ENCODE measurements at places on chromosomes 7 and 10.

GRCh38 chr7:2037808-2038522 lies 194.8 kb downstream of the MAD1L1 start:
- no peak for DNase-seq

GRCh38 chr7:159098424-159098786 lies 46.3 kb downstream of the VIPR2 start:
- no peak for DNase-seq

DNA sequence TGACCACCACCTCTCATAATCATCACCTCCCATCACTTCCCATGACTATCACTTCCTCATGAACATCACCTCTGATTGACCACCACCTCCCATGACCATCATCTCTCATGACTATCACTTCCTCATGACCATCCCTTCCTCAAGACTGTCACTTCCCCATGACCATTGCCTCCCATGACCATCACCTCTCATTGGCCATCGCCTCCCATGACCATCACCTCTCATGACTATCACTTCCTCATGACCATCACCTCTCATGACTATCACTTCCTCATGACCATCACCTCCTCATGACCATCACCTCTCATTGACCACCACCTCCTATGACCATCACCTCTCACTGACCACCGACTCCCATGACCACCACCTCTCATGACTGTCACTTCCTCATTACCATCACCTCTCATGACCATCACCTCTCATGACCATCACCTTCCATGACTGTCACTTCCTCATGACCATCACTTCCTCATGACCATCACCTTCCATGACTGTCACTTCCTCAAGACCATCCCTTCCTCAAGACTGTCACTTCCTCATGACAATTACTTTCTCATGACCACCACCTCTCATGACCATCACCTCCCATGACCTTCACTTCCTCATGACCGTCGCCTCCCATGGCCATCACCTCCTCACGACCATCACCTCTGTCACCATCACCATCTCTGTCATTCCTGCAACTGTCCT lies 51.6 kb downstream of the PDGFA start:
- DNase-seq = no peak

GRCh38 chr10:62112300-62112699 lies 156.3 kb downstream of the RTKN2 start:
- no peak for DNase-seq

DNA sequence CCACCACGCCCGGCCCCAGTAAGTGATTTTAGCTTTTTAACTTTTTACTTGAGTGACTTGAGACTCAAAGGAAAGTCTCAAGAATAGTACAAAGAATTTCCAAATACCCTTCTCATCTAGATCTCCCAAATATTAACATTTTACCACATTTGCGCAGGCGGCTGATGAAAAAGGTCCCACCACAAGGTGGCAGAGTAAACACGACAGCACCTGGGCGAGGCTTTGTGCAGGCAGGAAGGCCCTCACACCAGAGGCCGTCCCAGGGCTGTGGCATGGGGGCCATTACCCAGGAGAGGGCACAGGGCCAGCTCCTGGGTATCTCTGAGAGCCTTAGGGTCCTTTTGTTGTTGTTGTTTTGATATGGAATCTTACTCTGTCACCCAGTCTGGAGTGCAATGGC lies 50.0 kb upstream of the WIPI2 start:
- no peak for DNase-seq

DNA sequence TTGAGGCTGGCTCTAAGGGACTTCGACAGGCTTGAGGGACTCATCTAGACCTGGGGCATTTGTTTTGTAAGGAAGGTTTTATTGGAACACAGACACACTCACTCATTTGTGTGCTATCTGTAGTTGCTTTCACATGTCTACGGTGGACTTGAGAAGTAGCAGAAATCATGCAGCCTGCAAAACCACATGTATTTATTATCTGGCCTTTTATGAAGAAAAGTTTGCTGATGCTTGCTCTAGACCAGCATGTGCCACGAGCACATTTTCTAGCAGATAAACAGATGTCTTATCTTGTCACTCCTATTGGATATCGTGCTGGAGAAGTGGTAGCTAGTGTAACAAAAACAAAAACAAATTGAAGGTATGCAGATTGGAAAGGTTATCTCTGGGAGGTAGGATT lies 9.8 kb downstream of the UPP1 start:
- DNase-seq = no peak

DNA sequence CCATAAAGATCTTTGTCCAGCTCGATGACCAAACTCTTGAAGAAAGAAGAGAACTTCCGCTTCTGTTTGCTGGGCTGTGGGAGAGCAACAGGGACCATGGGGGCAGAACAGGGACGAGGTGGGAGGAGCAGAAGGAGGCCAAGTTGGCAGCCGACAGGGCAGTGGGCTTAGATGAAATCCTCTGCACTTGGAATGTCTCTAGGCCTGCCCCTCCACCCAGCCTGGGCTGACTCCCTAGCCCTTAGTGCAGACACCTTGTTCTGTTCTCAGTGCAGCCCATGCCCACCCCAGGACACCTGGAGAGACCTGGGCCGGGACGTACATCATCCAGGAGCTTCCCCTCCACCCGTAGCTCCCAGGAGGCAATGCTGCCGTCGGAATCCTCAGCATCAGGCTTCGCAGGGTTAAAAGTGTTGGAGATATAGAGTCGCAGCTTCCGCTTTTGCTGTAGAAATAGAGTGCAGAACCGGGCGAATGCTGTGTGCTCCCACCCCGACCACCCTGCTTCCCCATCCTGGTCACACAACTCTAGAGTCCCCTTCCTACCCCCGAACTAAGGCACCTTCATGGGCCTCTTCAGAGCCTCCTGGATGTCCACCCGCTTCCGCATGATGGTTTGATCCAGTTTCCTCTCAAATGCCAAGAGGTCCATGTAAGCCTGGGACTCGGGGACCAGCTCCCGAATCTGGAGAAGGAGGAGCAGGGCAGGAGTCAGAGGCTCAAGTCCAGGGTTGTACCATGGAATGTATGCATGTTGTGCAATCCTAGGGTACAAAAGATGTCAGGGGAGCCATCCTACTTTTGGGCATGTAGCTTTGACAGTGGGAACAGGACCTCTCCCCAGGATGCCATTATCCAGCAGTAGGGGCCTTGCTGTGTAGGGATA lies 6.1 kb downstream of the SMARCD3 start:
- no peak for DNase-seq

GRCh38 chr7:97021747-97022490 lies 2.7 kb downstream of the DLX5 start:
- DNase-seq = no peak

- DNase-seq = no peak
Measured at GRCh38 chr7:129089521-129090212, 34.8 kb upstream of the TNPO3 start.

- no peak for DNase-seq
Measured at GRCh38 chr7:79199961-79200360, 253.5 kb downstream of the MAGI2 start.

DNA sequence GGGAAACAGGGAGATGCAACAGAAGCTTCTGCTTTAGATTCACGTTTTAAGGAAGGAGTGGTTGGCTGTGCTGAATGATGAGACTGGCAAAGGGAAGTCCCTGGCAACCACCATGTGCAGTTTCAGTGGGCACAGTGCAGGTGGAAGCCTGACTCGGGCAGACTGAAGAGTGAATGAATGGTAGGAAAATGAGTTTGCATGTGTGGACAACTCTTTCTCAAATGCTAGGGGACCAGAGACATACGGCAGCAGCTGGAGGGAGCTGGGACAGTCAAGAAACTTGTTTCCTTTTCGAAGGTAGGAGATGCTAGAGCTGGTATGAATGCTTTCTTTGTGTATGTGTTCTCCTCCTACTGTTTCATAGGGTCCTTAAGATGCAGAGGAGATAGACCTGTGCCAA lies 29.0 kb downstream of the PODXL start:
- DNase-seq = no peak

GRCh38 chr10:92822060-92822634 lies 26.2 kb upstream of the EXOC6 start:
- no peak for DNase-seq

GRCh38 chr7:85454904-85455303 lies 268.0 kb upstream of the SEMA3D start:
- DNase-seq = no peak

- no peak for DNase-seq
Measured at GRCh38 chr10:18743926-18744325, 84.7 kb downstream of the ARL5B start.

DNA sequence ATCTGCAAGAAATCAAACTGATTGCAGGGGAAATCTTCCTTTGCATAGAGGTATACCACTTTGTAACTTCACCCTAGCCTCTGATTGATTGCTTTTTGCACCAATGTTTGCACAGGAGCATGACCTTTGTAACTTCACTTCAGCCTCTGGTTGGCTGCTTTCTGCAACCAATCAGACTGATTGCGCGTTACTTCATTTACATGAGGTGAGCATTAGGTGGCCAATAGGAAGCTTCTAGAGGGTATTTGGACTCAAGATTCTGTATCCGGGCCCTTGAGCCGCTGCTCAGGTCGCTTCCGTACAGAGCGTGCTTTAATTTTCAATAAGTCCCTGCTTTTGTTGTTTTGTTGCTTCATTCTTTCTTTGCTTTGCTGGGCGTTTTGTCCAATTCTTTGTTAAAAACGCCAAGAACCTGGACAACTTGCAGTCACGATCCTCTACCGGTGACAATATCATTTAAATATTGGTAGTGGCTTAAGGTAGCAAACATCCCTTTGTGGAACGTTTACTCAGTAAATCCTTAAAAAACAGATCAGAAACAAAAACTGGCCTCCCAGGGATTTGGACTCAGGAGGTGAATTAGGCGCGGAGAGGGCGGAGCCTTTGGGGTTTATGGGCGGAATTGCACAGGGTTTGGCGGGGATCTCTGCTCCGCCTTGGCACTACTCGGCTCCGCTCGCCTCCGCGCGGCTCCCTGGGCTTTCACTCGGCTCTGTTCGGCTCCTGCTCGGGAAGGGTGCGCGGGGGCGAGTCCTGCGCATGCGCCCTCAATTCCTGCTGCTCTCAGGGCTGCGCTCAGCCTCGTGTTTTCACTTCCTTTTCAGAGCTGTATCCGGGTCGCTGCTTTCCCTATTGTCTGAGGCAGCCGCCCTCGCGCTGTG lies at the start of gene PHF14:
Gene PHF14 (plus strand): TSS at position 812 of the 881 bp plus-strand sequence. CDS start 452 bp downstream, outside the sequence.
- peak; percentile 79 for DNase-seq

DNA sequence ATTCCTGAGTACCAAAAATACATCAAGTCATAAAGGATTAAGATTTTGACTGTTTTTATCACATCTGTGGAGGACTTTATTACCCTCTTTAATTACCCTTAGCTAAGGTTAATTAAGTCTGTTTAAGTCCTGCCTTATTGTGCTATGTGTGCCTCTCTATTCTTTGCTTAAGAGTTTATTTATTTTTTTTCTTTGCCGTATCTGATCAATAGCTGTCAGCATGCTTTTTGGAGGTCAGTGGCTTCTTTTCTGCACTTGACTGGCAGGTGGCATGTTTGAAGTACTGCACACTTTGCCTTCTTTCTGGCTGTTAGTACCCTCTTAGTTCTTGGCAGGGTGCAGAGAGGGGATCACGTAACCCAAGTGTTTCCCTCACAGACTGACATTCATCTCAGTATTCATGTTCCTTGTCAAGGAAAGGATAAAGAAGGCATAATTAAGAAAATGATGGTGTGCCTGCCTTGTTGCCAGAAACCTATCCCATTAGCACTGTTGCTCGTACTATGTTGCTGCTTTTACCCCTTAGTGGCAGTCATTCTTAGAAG lies 225.8 kb downstream of the EXOC4 start:
- DNase-seq = no peak

GRCh38 chr10:101291331-101292193 lies 62.3 kb upstream of the LBX1 start:
- DNase-seq = peak; percentile 31

DNA sequence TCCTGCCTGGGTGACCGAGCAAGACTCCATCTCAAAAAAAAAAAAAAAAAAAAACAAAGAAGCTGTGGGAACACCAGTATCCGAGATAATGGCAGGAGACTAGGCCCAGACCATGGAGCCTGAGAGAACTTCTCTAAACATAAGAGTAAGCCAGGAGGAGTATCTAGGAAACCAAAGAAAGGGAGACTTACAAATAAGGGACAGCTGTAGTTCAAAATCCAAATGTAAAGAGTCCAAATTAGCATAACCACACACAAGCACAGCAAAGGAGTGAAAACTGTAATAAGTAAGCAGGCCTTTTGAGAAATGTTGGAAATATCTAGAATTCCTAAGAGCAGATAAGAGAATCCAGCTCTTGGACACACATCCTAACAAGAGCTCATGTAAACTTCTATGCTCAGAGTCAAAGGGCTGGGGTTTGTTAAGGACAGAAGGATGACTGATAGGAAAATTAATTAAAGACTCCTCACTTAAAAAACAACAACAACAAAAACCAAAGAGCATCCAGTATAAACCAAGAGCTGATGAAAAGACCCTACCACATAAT lies 15.8 kb downstream of the ZNF25 start:
- no peak for DNase-seq

DNA sequence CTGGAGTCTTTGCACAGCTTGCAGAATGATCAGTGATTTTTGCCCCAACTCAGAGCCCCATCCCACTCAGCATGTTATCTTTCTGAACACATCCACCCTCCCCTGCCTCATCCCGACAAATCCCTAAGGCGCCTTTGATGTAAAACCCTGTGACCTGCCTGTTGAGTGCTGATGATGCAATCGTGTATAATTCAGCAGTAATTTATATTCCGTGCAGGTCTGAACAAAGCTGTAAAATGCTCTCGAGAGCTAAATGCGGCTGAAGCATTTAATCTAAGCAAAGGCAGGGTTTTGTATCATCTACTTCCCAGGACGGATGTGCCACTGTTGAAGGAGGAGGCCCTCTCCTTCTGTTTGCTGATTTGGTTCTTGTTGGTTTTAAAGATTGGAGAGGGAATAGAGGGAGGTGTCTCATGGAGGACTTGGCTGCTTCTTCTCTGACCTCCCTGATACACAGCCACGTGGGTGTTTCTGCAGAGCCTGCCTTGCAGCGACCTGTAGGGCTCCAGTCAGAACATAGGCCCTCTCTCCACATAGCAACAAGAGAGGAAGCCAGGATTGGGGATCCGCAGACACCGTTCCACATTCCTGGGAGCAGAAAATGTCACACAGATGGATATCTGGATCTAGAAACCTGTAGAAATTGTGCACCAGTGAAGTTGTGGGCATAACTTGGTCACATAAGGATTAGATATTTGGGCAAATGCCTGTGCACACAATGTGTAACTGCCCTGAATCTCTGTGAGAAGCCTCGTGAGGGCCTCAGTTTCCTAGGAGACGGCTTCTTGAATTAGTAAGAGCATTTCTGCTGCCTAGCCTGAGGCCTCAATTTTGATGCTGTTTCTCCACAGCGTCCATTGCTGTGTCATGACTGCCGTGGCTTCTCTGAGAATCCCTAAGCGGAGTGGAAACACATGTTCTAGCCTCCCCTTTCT lies 90.2 kb upstream of the AGK start:
- no peak for DNase-seq

GRCh38 chr10:57094965-57095364 lies 733.9 kb upstream of the ZWINT start:
- no peak for DNase-seq

DNA sequence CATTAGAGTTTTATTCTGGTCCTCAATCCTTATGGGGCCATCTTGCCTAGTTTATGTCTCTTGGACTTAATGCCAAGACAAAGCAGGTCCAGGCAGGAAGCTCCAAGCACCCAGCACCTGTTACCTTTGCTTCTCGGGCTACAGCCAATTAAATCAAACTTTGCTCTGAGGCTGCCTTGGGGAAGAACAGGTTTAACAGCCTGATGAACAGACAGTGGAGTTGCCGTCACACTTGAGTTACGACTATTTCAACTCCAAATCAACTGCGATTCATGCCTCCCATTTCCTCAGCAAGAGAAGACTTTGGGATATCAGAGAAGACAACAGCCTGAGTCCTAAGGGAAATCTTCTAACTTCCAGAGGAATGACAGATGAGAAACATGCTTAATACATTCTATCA lies 62.2 kb downstream of the XPNPEP1 start:
- no peak for DNase-seq

Measured in stimulated activated CD8-positive, alpha-beta memory T cell treated with anti-CD3 and anti-CD28 coated beads, Interleukin-4, amount 100 ng/mL, for 1 hour (primary cell).